ENCODE measurements at places on chromosomes 6 and 20. TPM values are rescaled to one million over a fixed set of nuclear protein-coding genes. Genes with fewer than 3 reads are reported as not detected.

DNA sequence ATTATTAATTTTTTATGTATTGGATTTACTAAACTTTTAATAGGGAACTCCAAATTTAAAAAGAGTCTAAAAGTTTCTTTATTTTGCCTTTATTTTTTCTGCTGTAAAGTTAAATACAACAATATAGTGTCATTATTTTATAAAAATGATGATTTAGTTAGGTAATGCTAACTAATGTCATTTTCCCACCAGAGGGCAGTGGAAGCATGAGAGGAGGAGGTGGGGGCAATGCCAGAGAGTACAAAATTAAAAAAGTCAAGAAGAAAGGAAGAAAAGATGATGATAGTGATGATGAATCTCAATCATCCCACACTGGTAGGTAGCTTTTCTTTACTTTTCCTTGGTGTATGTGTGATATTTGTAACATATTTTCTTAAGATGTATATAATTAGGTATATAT is 20.2 kb upstream of the FHL5 start:
- no peak for DNase-seq

GRCh38 chr6:55916188-55916587 is 40.8 kb upstream of the BMP5 start:
- peak; percentile 9 for DNase-seq

GRCh38 chr6:72522735-72523141 is 99.1 kb upstream of the KCNQ5 start:
- no peak for DNase-seq

- no peak for DNase-seq
These were observed 30.9 kb upstream of the E2F3 start for GRCh38 chr6:20370801-20371200.

GRCh38 chr6:22320750-22321149 is 23.9 kb upstream of the PRL start:
- peak; percentile 95 for DNase-seq

- DNase-seq: peak; percentile 80
These were observed 1.7 kb downstream of the IP6K3 start for GRCh38 chr6:33744895-33745546.

MRPS26 gene
- 51.2 TPM for total RNA-seq

PPIL1 gene
- 31.3 TPM for total RNA-seq

ASIP gene
- total RNA-seq: not detected

Measured in myocyte (in vitro differentiated cells).